ENCODE measurements at places on chromosomes 4 and X. TPM values are rescaled to one million over a fixed set of nuclear protein-coding genes. Genes with fewer than 3 reads are reported as not detected.

- no peak for DNase-seq
Measured at GRCh38 chrX:118554511-118554910, 58.9 kb downstream of the DOCK11 start.

Gene PAGE2
- total RNA-seq = not detected

Gene TMEM47
- 1.6 TPM for total RNA-seq

DNA sequence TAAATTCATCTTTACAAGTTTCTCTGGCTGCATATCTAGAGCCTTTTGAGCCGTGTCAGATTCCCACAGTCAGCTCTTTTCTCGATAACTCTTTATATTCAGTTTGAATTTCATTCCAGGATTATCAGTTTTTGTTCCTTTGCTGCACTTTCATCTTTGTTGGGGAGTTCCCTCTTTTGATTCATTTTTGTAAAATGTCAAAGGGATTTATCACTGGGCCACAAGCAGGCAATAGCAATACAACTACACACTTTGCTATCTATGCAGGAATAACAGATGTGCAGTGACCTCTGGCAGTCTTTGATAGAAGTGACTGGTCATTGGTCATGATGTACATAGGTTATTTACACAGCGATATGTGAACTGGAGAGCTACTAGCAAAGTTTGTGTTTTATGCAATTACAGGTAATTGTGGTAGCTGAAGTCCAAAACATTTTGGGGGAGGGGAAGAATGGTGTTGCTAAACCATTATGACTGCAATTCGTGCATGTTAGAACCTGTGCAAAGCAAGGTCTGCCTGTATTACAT is 43.8 kb downstream of the HPGDS start:
- DNase-seq = no peak

GRCh38 chrX:56746996-56747395 is 18.0 kb downstream of the NBDY start:
- no peak for DNase-seq

Gene MND1
- 3.4 TPM for total RNA-seq

Gene PCDH7
- 12.0 TPM for total RNA-seq

Gene GC
- total RNA-seq = not detected

DNA sequence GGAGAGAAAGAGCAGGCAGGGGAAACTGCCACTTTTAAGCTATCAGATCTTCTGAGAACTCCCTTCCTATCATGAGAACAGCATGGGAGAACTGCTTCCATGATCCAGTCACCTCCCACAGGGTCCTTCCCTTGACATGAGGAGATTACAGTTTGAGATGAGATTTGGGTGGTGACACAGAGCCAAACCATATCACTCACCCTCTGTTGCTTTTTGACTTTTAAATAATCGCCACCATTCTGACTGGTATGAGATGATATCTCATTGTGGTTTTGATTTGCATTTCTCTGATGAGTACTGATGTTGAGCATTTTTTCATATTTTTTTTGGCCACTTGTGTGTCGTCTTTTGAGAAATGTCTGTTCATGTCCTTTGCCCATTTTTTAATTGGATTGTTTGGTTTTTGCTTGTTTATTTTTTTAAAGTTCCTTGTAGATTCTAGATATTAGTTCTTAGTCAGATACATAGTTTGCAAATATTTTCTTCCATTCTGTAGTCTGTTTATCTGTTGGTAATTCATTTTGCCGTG is 6.5 kb upstream of the PAQR3 start:
- no peak for DNase-seq

Gene FRMD7
- not detected for total RNA-seq

- no peak for DNase-seq
Measured at GRCh38 chrX:18757956-18758932, 50.8 kb downstream of the PPEF1 start.

Gene NOCT
- total RNA-seq = 19.0 TPM

GRCh38 chr4:138439143-138439581 is 197.0 kb upstream of the SLC7A11 start:
- DNase-seq = no peak

DNA sequence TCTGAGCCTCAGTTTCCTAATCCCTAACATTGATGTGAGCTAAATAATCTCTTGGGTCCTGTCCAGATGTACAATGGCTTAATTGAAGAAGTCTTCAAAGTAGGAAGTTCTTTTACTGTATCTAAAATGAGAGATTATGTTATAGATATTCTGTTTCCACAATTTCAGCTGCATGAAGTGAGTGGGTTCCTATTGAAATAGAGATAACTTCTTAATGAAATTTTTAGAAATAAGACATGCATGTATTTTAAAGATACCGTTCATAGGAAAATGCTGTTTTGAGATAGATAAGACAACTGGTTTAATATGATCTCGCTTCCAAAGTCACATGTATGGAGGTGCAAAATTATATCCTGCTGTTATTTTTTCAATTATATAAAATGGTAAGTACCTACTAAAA is 71.9 kb downstream of the CLDN22 start:
- no peak for DNase-seq

DNA sequence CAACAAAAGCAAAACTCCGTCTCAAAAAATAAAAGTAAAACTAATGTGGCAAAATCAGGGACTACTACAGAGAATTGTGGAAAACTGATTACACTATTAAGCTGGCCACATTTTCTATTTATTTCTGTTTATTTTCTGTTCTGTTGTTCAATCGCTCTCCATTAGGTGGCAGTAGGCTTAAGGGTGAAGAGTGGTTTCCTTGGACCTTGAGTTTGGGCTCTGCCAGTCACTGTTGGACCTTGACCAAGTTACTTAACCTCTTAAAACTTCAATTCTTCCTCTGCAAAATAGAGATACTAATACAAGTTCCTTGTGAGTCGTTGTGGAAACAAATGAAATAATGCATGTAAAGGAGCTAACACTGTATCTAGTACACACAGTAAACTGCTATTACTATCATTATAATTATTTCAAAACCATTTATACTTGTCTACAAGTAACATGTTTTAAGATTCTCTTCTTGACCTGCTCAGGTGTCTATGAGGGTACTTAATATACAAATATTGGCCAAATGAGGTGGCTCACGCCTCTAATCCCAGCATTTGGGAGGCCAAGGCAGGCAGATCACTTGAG is 15.2 kb downstream of the HSD17B11 start:
- DNase-seq = no peak

- no peak for DNase-seq
Measured at GRCh38 chrX:119186194-119186593, 49.9 kb upstream of the PGRMC1 start.

Gene TLR3
- 6.4 TPM for total RNA-seq

GRCh38 chr4:3611778-3612177 is 79.6 kb upstream of the LRPAP1 start:
- DNase-seq = no peak

GRCh38 chrX:19212037-19212436 is 89.8 kb upstream of the ADGRG2 start:
- no peak for DNase-seq

DNA sequence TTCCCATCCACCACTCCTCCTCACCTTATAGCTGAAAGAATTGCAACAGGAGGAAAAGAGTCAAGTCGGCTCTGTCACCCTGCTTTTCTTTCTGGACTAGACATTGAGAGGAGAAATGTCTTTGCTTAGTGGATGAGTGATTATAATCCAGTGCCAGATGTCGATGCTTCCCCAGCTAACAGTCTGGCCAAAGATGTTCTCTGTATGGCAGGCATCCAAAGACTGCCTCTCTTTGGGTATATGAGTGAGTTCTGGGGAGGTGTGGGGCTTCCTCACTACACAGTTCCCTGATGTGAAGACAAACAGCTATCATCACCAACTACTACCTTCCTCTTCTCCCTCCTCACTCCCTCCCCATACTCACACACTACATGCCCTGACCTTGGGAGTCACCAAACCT is 90.9 kb downstream of the COMMD8 start:
- DNase-seq = no peak

All from esophagus squamous epithelium (tissue), 5 donors.